ENCODE measurements at places on chromosomes 1 and 21. TPM values are rescaled to one million over a fixed set of nuclear protein-coding genes. Genes with fewer than 3 reads are reported as not detected.

The SELP gene
- not detected for total RNA-seq

DNA sequence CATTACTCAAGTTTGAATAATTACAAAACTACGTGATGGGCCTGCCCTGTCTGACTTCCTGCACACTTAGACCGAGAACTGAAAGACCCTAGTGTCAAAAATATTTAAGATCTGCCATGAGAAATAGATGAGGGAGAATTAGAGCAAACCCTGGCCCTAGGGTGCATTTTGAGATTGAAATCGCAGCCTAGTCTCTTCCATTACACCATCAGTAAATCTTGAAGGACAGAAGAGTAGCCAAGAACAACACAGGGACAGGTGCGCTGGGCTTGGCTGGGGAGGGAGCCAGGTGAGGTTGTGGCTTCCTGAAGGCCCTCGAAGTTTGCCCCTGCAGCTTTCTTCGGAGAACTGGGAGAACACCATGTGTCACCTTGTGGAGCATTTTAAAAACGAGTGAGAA lies 36.7 kb upstream of the KIF26B start:
- no peak for DNase-seq

The PRCC gene
- total RNA-seq: 60.8 TPM

DNA sequence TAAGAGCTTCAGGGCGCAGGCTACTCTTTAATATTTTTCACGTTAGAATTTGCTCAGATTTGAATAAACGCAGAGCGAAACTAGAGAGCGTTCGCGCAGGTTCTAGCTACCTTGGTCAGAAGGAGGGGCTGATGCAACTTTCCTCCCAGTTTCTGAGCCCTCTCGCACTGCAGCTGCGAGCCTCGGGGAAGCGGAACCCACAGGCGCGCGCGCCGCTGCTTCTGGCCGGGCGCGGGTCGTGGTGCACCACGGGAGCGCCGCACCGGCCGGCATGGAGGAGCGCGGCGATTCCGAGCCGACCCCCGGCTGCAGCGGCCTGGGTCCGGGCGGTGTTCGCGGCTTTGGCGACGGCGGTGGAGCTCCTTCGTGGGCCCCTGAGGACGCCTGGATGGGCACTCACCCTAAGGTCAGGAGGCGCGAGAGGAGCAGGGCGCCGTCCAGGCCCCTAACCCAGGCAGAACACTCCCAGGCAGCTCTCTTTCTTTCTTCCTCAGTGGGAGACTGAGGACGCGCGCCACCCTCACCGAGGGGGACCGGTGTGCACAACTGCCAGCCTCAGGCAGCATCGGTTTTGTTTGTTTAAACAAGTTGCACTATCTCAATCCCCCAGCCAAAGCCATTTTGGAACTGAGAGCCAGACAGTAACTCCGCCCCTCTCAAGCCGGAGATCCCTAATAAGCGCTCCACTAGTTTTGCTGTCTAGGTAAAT lies at the start of gene TSEN15:
TSS of gene TSEN15 (plus strand) at position 246 of the 709 bp plus-strand sequence. CDS start at position 272, 26 bp downstream.
- DNase-seq: peak; percentile 74

GRCh38 chr21:41973427-41973831 lies 19.6 kb upstream of the C2CD2 start:
- DNase-seq: no peak

GRCh38 chr1:114610546-114611245 lies 29.3 kb upstream of the BCAS2 start:
- no peak for DNase-seq

The EBNA1BP2 gene
- total RNA-seq: 121 TPM

GRCh38 chr1:40924767-40925166 lies 54.7 kb upstream of the CTPS1 start:
- DNase-seq: no peak

The GJA5 gene
- 21.5 TPM for total RNA-seq

GRCh38 chr1:85330711-85331290 lies 54.4 kb upstream of the BCL10 start:
- DNase-seq: peak; percentile 95

- no peak for DNase-seq
Measured at GRCh38 chr1:119959268-119960220, 63.2 kb upstream of the ADAM30 start.

DNA sequence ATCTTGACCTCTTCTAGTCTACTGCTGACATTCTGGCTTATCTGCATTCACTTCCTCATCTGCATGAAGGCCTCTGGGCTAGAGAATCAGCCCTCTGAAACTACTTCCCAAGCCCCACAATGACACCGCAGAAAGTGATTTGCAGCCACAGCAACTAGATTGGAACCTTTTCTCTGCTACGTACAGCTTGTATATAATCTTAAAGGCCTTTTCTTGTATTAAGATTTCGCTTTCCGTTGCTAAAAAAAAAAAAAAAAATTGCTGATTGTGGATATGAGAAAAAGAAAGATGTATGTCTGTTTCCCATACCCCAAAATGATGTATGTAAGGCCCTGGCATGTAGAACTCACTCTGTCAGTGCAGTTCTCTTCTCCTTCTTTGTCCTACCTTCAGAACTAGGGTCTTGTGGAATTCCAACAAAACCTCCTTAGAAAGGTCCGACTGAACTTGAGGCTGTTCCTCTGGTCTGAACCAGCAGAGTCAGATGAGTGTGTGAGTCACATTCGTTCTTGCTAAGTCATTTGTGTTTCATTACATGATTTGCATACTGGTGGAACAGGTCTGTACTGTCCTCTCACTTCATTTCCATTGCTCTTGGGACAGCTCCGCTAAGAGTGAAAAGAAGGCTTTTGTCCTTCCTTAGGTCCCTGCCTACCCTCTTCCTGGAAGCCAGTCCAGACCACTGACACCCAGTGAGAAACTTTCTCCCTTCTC lies 62.7 kb downstream of the PLPP3 start:
- peak; percentile 10 for DNase-seq

The ZNF281 gene
- total RNA-seq: 36.2 TPM

GRCh38 chr1:160097911-160098851 lies at the start of gene IGSF8:
Gene IGSF8 (minus strand): TSS chr1:160098619. CDS start chr1:160098472, 147 bp downstream.
- peak; percentile 48 for DNase-seq

DNA sequence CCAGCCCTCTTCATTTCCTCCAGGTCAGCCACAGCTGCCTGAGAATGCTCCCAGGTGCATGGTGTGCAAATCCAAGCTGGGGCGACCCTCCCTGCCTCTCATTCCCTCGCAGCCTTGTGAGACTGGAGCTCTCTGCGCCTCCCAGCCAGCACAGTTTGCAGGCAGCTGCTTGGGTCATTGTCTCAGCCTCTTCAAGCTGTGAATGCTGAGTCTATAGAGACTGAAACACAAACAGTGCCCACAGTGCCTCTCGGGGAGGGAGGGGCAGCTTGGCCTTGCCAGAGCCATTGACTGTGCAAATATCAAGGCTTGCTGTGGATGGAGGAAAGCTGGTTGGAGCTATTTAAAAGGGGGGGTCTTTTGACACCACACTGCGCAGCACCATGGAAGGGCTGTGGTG lies 10.6 kb downstream of the PLXNA2 start:
- no peak for DNase-seq

GRCh38 chr1:41726899-41727748 lies 191.6 kb downstream of the HIVEP3 start:
- DNase-seq: no peak

DNA sequence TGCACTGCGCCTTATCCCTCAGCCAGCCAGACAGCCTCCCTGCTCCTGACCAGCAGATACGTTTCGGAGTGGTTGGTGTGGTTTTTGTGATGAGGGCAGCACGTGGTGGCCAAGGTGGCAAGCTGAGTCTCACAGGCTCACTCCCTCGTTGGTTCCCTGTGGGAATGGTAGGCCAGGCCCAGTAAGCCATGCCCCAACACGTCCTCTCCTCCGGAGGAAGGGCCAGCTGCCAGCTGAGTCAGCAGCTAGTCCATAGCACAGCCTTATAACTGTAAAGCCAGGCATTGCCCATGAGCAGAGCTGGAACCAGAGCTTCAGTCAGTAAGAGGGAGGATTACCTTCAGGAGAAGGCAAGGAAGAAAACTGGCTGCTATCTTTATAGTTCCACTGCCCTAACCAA lies 29.5 kb downstream of the SZRD1 start:
- DNase-seq: peak; percentile 67

The GRHL3 gene
- total RNA-seq: not detected

GRCh38 chr1:22131062-22131461 lies 11.8 kb downstream of the WNT4 start:
- no peak for DNase-seq

The TLR5 gene
- total RNA-seq: not detected

- DNase-seq: no peak
Measured at GRCh38 chr1:110364221-110364620, 25.0 kb downstream of the RBM15 start.

The SPATA45 gene
- not detected for total RNA-seq

The IVL gene
- total RNA-seq: not detected

DNA sequence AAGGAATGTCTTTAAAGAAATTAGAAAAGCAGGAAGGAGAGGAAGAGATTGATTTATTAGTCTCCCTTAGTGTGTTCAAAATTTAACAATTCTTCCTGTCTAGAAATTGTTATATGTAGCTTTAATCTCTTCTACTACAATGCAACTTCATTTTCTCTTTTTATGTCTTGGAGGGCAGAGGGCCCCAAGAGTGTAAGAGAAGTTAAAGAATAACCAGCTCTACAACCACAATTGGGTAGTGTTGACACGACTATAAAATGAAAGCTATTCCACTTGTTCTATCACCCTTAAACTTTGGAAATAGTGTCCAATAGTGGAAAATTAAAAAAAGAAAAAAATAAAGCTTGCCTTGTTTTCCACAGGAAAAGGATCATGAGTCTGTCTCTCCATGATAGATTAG lies 82.6 kb upstream of the DPYD start:
- no peak for DNase-seq

DNA sequence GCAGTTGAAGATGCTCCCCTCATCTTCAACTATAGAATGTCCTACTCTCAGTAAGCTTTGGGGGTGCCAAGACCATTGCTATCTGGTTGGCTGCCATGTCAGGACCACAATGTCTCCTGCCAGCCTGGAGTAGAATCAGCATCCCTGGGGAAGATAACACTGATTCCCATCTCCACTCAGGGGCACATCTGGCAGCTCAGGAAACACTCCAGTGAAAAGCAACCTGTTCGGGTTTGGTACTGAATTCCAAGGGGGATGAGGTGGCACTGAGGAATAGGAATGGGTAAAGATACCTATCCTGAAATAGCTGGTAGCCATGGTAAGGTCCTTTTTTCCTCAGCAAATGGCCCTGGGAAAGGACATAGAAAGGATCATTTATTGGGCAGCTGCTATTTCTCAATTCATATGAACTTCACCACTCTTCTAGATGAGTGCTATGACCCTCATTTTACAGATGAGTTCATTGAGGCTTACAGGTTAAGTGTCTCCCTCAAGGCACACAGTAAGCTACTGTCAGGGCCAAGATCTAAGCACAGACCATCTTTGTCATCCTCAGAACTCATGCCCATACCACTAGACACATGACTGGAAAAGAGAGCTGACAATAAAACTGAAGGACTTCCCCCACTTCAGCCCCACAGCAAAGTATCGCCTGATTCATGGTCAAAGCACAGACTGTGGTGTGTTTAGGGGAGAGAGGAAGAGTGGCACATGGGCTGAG lies 31.4 kb downstream of the AK2 start:
- DNase-seq: no peak

The SLAMF9 gene
- 0.41 TPM for total RNA-seq

DNA sequence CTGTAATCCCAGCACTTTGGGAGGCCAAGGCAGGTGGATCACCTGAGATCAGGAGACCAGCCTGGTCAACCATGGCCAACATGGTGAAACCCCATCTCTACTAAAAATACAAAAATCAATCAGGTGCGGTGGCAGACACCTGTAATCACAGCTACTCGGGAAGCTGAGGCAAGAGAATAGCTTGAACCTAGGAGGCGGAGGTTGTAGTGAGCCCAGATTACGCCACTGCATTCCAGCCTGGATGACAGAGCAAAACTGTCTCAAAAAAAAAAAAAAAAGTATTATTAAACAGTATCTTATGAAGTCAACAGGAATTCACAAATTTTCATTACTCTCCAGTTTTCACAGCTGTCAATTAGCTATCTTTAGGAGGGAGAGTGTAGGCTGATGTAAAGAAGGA lies 3.8 kb downstream of the ACBD6 start:
- DNase-seq: no peak

DNA sequence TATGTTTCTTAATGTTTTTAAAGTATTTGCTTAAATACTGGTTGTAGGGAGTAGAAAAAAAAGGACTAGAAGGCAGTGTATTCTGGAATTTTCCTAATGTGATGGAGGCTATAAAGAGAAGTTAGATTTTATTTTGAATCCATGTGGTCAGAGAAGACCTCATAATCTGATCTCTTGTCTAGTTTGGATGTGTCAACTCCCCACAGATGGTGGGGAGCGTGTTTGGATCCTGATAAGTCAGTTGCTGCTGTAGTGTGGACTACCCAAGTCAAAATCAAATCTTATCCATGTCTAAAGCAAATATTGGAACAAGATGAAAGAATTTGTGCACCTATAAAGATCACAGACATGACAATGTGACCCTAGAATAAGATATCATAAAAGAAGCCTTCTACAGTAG lies 918.0 kb downstream of the LTN1 start:
- DNase-seq: no peak

DNA sequence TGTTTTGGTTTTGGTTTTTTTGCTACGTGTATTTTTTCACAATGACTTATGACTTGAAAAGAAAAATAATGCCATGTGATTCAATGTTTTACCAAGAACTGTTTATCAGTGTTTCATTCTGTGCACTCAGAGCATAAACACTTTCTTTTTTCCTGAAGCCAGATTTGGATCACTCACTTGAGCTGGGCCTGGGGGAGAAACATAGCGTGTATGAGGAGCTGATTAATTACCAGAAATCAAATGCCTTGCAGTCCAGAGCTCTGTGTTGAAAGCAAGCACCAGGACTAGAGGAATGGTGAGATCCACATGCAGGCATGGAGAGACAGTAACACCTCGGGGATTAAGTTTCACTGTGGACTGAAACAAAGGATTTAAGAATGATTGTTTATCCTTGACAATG lies 642.1 kb upstream of the ADGRL2 start:
- DNase-seq: peak; percentile 5

The LIN28A gene
- not detected for total RNA-seq

- DNase-seq: no peak
Measured at GRCh38 chr1:207860531-207860930, 50.4 kb downstream of the CD34 start.

The PER3 gene
- total RNA-seq: 6.7 TPM

- DNase-seq: peak; percentile 39
Measured at GRCh38 chr1:22880174-22880601, 92.5 kb downstream of the LACTBL1 start.

DNA sequence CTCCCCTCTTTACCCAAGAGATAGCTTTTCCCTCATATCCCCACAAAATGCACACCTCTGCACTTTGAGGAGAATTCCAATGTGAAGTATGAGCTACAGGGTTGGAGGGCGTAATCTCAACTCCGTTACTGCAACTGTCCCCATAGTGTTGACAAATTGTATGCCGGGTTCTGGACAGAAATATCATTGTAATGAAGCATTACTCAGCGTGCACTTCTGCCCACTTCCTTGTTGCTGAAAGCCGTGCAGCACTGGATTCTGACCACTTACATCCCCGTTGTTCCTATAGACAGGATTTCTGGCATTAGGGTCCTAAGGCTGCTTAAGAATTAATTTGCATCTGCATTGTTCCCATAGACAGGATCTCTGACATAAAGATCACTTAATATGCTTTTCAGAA lies 205.6 kb downstream of the RHOU start:
- DNase-seq: no peak

The NTNG1 gene
- 7.9 TPM for total RNA-seq

GRCh38 chr1:1914101-1914970 lies 724 bp upstream of the CALML6 start:
- DNase-seq: no peak

GRCh38 chr1:200921571-200922110 lies 26.9 kb downstream of the INAVA start:
- DNase-seq: no peak

All from HFFc6 (cell line).